ENCODE measurements at places on chromosomes 2 and 18.

DNA sequence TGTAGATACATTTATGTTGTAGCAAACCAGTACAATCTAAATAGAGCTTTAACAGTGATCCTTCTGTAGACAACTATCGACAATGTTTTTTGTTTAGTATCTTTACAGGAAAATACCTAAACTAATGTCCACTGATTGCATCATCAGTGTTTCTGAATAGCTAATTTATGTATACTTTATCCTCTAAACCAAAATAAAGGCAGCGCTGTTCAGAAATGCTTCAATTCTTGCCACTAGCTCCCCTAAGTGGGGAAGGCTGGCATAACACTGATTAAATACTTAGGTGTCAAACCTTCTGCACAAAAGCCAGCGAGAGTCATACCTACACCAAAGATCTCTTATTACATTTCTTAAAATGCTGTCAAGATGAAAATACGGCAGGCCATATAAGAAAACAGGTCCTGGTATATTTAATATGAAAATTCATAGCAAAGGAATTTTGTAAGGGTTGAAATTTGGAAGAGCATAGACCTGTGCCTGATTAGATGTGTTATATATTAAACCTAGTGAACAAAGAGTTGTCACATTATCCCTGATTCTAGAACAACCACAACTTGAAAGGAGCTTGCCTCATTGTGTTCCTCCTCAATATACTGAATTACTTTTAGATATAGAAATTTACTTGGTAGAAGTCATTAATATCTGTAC, 1693.4 kb upstream of the SLC39A10 start:
- no peaks in the 10 kb centered on the region for H3K27me3 ChIP-seq
- H3K4me1 ChIP-seq, result peaks cover 4% of the 10 kb centered on the region
- DNase-seq, result no peak
- no peak overlapping the region for H3K4me3 ChIP-seq
- H3K27ac ChIP-seq, result no peak overlapping the region

- H3K4me1 ChIP-seq, result no peaks in the 10 kb centered on the region
- peaks cover 9% of the 10 kb centered on the region for H3K36me3 ChIP-seq
- H3K27ac ChIP-seq, result no peak overlapping the region
Measured at GRCh38 chr2:102367331-102367971, 11.9 kb downstream of the IL18R1 start.

DNA sequence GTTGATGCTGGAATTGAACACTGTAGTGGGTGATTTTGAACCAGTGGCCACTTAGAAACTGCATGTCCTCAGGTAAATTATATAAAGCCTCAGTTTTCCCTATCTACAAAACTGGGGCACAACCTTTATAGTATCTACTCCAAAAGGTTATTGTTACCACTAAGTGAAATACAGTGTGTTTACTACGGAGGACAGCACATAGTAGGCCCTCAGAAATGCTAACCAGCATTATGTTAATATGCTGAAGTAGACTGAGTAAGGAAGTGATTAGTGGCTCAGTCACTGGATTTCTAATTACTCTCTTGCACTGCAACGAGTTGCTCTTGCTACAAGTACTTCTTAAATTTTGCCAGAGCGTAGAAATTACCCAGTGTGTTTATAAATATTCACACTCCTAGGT, 139.5 kb downstream of the HAUS1 start:
- no peaks in the 10 kb centered on the region for H3K27me3 ChIP-seq
- no peak overlapping the region for H3K4me3 ChIP-seq
- H3K36me3 ChIP-seq, result peaks cover 9% of the 10 kb centered on the region

DNA sequence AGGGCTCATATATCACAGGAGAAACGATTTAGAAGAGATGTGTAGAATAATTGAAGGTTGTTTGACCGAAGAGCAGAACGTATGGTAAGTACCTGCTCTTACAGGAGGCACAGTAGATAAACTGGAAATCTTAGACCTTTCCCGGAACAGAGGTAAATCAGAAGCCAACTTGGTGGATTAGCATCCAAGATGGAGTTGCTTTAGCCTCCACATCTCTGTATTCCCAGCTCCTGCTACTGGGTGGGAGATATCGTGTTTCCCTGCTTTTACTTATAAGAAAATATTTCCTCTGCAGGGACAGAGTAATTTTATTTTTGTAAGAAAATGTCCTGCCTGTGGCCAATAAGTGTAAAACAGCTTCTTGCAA, 164.5 kb downstream of the SLC39A10 start:
- H3K27me3 ChIP-seq, result no peaks in the 10 kb centered on the region
- no peaks in the 10 kb centered on the region for H3K4me1 ChIP-seq
- no peak overlapping the region for H3K4me3 ChIP-seq
- H3K27ac ChIP-seq, result no peak overlapping the region
- no peak for DNase-seq
- no peaks in the 10 kb centered on the region for H3K36me3 ChIP-seq

GRCh38 chr2:6626401-6627012, 239.2 kb downstream of the CMPK2 start:
- no peaks in the 10 kb centered on the region for H3K36me3 ChIP-seq
- H3K4me3 ChIP-seq, result no peak overlapping the region
- no peaks in the 10 kb centered on the region for H3K27me3 ChIP-seq
- peaks cover 8% of the 10 kb centered on the region for H3K4me1 ChIP-seq
- DNase-seq, result no peak

- DNase-seq, result no peak
- H3K4me3 ChIP-seq, result no peak overlapping the region
- H3K27ac ChIP-seq, result no peak overlapping the region
Measured at GRCh38 chr2:164846276-164846675, 4.7 kb upstream of the COBLL1 start.

DNA sequence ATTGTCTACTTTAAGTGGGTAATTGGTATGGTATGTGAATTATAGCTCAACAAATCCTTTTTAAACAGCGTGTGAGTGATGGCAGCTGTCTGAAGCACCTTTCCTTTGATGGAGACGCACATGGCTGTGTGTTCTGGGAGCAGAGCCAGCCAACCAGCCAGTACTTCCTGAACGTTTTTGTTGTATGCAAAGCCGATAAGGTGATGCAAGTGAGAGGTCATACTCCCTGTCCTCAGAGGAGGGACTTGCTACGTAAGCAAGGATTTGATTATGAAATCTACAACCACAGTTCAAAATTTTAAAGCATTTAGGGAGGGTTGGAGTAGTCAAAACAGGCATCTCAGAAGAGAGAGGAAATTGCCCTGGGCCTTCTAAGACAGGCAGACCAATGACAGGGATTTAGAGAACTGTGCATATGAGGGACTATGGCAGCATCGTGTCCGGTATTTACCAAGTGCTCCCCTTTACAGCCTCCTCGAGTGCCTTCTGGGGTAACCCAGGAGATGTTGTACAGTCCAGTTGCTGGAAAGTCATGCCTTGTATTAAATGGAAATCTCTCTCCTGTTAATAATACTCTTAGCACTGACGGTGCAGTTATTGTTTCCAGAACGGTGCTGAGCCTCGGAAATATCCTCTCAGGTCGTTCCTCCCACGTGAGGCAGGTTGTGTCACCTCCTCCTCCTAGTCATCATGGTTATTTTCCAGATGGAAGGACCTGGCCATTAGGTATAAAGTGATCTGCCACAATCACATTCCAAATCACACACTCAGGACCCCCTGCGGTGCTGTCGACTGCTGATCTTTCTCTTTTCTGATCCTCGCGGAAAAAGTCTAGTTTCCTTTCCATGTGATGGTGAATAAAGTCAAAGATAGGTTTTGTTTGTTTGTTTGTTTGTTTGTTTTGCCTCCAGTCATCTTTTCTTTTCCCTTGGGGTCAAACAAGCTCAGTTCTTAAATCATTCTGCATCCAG, 28.4 kb downstream of the ARHGEF4 start:
- no peak overlapping the region for H3K4me3 ChIP-seq
- no peaks in the 10 kb centered on the region for H3K36me3 ChIP-seq
- peaks cover 3% of the 10 kb centered on the region for H3K4me1 ChIP-seq
- DNase-seq, result no peak
- H3K27me3 ChIP-seq, result peaks cover 9% of the 10 kb centered on the region

DNA sequence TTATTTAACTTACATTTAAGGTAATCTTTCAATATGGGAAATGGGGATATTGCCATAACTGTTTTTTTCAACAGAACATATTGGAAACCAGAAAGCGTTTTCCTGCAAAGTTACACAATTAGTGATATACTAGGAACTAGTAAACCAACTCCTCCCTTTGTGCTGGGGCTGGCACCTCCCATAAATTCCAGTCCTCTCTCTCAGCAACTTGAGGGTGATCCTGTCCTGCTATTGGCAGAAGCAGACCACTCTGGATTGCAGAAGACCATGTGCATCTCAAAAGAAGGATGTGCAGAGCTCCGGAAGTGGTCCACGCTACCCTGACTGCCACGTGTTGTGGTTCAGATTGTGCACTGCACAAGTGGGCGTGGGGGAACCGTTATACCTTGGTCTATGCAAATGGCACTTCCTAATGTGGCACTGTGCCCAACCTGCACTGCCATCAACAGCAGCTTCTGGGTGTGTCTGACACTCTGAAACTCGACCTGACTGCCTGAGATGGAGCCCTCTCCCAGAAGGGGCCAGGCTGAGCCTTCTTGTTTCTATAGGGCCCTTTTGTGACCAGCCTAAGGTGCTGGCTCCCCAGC, 219.2 kb downstream of the ZNF516 start:
- no peak for DNase-seq
- no peak overlapping the region for H3K4me3 ChIP-seq
- no peaks in the 10 kb centered on the region for H3K36me3 ChIP-seq
- H3K27ac ChIP-seq, result no peak overlapping the region
- peaks cover 10% of the 10 kb centered on the region for H3K4me1 ChIP-seq
- H3K27me3 ChIP-seq, result peaks cover 17% of the 10 kb centered on the region

DNA sequence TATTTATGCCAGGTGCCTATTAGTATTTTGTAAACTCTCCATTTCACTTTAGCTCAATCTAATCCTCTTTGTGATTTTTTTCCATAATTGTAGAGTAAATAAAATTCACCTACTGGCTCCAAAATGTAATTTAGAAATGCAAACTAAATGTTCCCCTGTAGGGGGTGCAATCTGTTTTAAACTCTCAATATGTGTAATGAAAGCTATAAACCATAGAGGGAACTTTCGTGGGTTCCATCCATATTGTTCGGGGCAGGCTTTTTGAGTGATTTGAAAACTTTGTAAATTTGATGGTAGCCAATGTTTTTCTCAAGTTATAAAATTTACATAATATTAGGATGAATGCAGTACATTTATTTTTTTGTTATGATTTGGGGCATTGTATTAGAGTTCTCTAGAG, 49.4 kb downstream of the TSPYL6 start:
- no peak overlapping the region for H3K27ac ChIP-seq
- no peak overlapping the region for H3K4me3 ChIP-seq
- no peaks in the 10 kb centered on the region for H3K27me3 ChIP-seq
- H3K4me1 ChIP-seq, result peaks cover 15% of the 10 kb centered on the region

All from type B pancreatic cell (in vitro differentiated cells).